Osteocyte (in vitro differentiated cells): ENCODE measurements at places on chromosomes 11 and 22.

DNA sequence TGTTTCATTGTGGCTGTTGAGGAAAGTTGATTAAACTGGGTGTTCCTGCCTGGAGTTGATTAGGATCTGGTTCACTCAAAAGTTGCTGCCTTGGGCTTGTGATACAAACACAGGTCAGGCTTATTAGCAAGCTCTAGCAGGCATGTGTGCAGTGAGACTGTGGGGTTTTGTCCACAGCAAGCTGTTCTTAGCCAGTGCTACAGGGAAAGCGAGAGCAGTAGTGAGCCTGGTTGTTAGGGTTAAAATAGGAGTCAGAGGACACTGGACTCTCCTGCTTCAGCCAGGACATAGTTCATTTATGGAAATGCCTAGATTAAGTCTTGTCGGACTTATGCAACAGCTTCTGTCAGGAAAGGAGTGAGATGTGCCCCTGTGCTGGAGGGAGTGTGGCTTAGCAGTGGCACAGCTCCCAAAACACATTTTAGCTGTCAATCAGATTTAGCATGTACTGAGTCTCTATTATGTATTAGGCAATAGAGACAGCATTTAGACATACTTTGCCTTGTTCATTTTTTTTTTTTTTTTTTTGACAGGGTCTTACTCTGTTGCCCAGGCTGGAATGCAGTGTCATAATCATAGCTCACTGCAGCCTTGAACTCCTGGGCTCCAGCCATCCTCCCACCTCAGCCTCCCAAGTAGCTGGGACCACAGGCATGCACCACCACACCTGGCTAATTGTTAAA lies 8.7 kb downstream of the SNRPD3 start:
- peaks cover 13% of the 10 kb centered on the region for H3K36me3 ChIP-seq
- peak overlapping the region; percentile 39 for H3K27ac ChIP-seq
- no peaks in the 10 kb centered on the region for H3K27me3 ChIP-seq
- no peak for DNase-seq
- no peak overlapping the region for H3K4me3 ChIP-seq

- H3K27ac ChIP-seq: no peak overlapping the region
- no peaks in the 10 kb centered on the region for H3K27me3 ChIP-seq
- no peak for DNase-seq
- no peak overlapping the region for H3K4me3 ChIP-seq
These were observed 4.2 kb upstream of the SCARF2 start for GRCh38 chr22:20441631-20442484.

DNA sequence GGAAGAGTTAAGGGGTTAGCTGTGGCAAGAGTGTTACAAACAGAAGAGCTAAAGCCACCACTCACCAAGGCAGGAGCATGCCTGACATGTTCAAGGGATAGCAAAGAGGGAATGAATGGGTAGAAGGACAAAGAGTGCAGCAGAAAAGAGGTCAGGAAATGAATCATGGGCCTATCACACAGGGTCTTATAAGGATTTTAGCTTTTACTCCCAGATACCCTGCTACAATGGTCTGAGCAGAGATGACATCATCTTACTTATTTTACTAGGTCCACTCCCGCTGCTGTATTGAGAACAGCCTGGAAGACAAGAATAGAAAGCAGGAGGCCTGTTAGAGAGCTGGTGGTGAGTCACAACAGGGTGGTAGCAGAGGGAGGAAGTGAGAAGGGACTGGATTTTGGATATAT lies 9.8 kb downstream of the TRAF6 start:
- no peak overlapping the region for H3K4me3 ChIP-seq
- H3K4me1 ChIP-seq: peaks cover 23% of the 10 kb centered on the region
- no peaks in the 10 kb centered on the region for H3K27me3 ChIP-seq
- H3K27ac ChIP-seq: peak overlapping the region; percentile 81
- peaks cover 22% of the 10 kb centered on the region for H3K36me3 ChIP-seq

- no peaks in the 10 kb centered on the region for H3K4me1 ChIP-seq
- H3K27ac ChIP-seq: no peak overlapping the region
- DNase-seq: peak; percentile 81
- H3K27me3 ChIP-seq: no peaks in the 10 kb centered on the region
- H3K4me3 ChIP-seq: no peak overlapping the region
These were observed 433.2 kb downstream of the TBC1D22A start for GRCh38 chr22:47195484-47196165.

- DNase-seq: no peak
- no peaks in the 10 kb centered on the region for H3K27me3 ChIP-seq
- H3K4me3 ChIP-seq: no peak overlapping the region
These were observed 7.2 kb downstream of the RNF215 start for GRCh38 chr22:30380011-30380410.

- no peak overlapping the region for H3K27ac ChIP-seq
- peaks cover 12% of the 10 kb centered on the region for H3K27me3 ChIP-seq
- H3K4me1 ChIP-seq: no peaks in the 10 kb centered on the region
- H3K4me3 ChIP-seq: no peak overlapping the region
- peaks cover 5% of the 10 kb centered on the region for H3K36me3 ChIP-seq
These were observed 70.8 kb downstream of the SHANK2 start for GRCh38 chr11:71181566-71181965.

- DNase-seq: no peak
- peaks cover 8% of the 10 kb centered on the region for H3K27me3 ChIP-seq
- no peak overlapping the region for H3K27ac ChIP-seq
- no peaks in the 10 kb centered on the region for H3K36me3 ChIP-seq
These were observed 11.5 kb upstream of the KMT5B start for GRCh38 chr11:68224606-68225005.

DNA sequence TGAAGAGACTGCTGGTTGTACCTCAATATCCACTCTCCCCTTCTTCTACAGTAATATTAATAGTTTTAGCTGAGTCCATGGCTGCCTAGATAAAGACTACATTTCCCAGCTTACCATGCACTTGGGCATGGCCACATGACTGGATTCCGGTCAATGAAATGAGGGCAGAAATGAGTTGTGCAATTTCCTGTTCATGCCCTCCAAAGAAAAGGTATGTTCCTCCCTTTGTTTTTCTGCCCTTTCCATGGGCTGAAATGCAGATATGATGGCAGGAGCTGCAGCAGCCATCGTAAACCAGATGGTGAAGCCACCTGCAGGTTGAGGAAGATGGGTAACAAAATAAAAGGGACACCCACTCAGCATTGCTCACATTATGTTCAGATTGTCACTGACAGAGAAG lies 15.3 kb upstream of the ELFN2 start:
- no peak overlapping the region for H3K27ac ChIP-seq
- DNase-seq: no peak
- no peaks in the 10 kb centered on the region for H3K4me1 ChIP-seq

- H3K36me3 ChIP-seq: no peaks in the 10 kb centered on the region
- no peak overlapping the region for H3K27ac ChIP-seq
- no peak overlapping the region for H3K4me3 ChIP-seq
These were observed 5.4 kb upstream of the MAPK8IP2 start for GRCh38 chr22:50595189-50595588.

- no peak for DNase-seq
- H3K4me1 ChIP-seq: no peaks in the 10 kb centered on the region
- H3K36me3 ChIP-seq: no peaks in the 10 kb centered on the region
- H3K27me3 ChIP-seq: peaks cover 36% of the 10 kb centered on the region
- no peak overlapping the region for H3K27ac ChIP-seq
- H3K4me3 ChIP-seq: no peak overlapping the region
These were observed 46.1 kb downstream of the RASSF10 start for GRCh38 chr11:13055200-13055599.

- DNase-seq: no peak
- H3K4me1 ChIP-seq: peaks cover 30% of the 10 kb centered on the region
- H3K27ac ChIP-seq: no peak overlapping the region
- H3K36me3 ChIP-seq: peaks cover 32% of the 10 kb centered on the region
These were observed 88.1 kb downstream of the RRAS2 start for GRCh38 chr11:14270690-14271542.

- no peak overlapping the region for H3K4me3 ChIP-seq
- no peak overlapping the region for H3K27ac ChIP-seq
- DNase-seq: no peak
These were observed 91.5 kb downstream of the GGTLC2 start for GRCh38 chr22:22735695-22736611.

DNA sequence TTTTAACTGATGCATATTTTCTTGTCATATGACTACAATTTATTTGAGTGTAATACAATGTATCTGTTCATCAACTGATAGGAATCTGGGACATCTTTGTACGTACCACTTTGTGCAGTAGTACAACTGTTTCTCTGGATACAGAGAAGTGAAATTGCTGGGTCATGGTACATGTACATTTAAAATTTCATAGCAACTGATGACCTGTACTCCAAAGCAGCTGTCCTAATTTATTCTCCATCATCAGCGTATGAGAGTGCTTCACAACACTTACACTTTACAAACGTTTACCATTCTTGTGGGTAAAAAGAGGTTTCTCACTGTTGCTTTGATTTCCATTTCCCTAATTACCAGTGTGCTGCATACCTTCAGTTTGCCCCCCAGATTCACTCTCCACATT lies 552.8 kb upstream of the CADM1 start:
- no peaks in the 10 kb centered on the region for H3K4me1 ChIP-seq
- no peak for DNase-seq
- no peak overlapping the region for H3K27ac ChIP-seq
- peaks cover 49% of the 10 kb centered on the region for H3K27me3 ChIP-seq
- no peaks in the 10 kb centered on the region for H3K36me3 ChIP-seq

DNA sequence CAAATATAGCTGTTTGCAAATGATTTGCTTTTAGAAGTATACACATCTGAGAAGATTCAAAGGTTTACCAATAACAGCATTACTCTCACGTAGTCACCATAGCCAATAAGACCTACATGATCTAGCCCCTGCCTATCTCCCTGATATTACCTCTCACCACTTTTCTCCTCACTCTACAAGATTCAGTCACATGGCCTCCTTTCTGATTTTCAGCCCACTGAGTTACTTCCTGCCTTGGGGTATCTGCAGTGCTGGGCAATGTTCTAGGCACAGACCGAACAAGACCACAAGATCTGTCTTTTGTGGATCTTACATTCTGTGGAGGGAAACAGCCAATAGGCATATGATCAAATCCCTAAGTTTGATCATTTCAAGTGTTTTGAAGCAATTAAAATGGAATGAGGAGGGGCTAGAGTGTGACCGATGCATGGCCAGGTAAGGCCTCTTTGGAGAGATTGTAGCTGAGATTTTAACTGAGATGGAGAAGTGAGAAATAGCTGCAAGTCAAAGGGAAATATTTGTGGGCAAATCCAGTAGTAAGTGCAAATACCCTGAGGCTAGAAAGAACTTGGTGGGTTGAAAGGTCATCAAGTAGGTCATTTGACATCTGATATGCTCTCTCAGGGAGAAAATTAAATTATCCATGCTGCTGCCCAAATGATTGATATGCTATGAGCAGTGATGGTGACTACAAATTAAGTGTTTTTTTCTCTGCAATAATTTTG lies 43.1 kb downstream of the ARL14EP start:
- H3K27me3 ChIP-seq: peaks cover 7% of the 10 kb centered on the region
- H3K27ac ChIP-seq: no peak overlapping the region
- no peak for DNase-seq
- no peaks in the 10 kb centered on the region for H3K4me1 ChIP-seq
- H3K36me3 ChIP-seq: no peaks in the 10 kb centered on the region

- H3K36me3 ChIP-seq: no peaks in the 10 kb centered on the region
- no peak overlapping the region for H3K4me3 ChIP-seq
- H3K4me1 ChIP-seq: peaks cover 29% of the 10 kb centered on the region
- no peak overlapping the region for H3K27ac ChIP-seq
- no peak for DNase-seq
These were observed 29.2 kb downstream of the RNF169 start for GRCh38 chr11:74777877-74778276.

DNA sequence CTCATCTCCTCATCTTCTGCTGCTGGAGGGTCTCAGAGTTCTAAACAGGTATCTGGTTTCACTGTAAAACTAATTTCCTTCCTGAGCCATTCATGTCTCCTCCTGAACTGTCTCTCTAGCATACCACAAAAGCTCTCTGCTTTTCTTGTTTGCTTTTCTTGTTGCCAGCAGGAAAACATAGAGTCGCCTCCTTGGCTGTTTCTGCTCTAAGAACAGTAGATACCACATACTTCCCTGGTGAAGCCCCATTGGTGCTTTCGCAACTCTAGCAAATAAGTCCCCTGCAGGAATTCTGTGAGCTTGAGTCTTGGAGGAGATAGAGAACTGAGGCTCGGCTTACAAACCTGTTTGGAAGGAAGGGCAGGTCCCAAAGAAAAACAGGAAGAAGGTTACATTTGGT lies 7.0 kb downstream of the DIXDC1 start:
- DNase-seq: peak; percentile 5
- peaks cover 30% of the 10 kb centered on the region for H3K4me1 ChIP-seq
- H3K36me3 ChIP-seq: no peaks in the 10 kb centered on the region
- no peaks in the 10 kb centered on the region for H3K27me3 ChIP-seq
- H3K4me3 ChIP-seq: no peak overlapping the region

GRCh38 chr11:100883830-100884229 lies 196.7 kb downstream of the ARHGAP42 start:
- no peaks in the 10 kb centered on the region for H3K27me3 ChIP-seq
- H3K4me1 ChIP-seq: peaks cover 19% of the 10 kb centered on the region
- no peak overlapping the region for H3K4me3 ChIP-seq
- no peak for DNase-seq

DNA sequence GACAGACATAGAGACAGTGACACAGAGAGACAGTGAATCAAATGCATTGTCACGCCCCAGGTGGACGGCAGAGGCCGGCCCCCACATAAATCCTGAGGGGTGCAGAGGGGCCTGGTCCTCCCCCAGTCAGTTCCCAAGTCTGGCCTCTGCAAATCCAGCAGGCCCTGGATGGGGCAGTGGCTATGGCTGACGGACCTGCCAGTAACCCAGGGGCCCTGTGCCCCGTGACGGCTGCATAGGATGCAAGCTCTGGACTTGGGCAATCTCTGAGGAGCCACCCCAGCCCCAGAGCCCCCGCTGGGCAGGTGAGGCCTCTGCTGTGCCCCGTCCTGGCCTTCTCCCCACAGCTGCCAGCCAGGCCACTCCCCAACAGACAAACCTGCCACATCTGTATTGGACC lies 204.5 kb downstream of the BRD1 start:
- H3K4me1 ChIP-seq: no peaks in the 10 kb centered on the region
- no peak overlapping the region for H3K27ac ChIP-seq
- no peak overlapping the region for H3K4me3 ChIP-seq
- H3K36me3 ChIP-seq: no peaks in the 10 kb centered on the region
- DNase-seq: no peak

- H3K4me3 ChIP-seq: no peak overlapping the region
- no peak for DNase-seq
- H3K27me3 ChIP-seq: peaks cover 31% of the 10 kb centered on the region
- no peaks in the 10 kb centered on the region for H3K36me3 ChIP-seq
These were observed 49.6 kb upstream of the SLC35C1 start for GRCh38 chr11:45755281-45755859.

GRCh38 chr11:63462137-63462536 lies 28.8 kb downstream of the PLAAT5 start:
- no peaks in the 10 kb centered on the region for H3K4me1 ChIP-seq
- H3K4me3 ChIP-seq: no peak overlapping the region
- DNase-seq: no peak
